Stimulated activated naive B cell treated with anti-CD40 and anti-IgM and Interleukin-4, amounts not matched to agents 10 μg/mL and 1 μg/mL and 100 μg/mL, for 72 hours (primary cell): ENCODE measurements at places on chromosomes 1 and 21.

DNA sequence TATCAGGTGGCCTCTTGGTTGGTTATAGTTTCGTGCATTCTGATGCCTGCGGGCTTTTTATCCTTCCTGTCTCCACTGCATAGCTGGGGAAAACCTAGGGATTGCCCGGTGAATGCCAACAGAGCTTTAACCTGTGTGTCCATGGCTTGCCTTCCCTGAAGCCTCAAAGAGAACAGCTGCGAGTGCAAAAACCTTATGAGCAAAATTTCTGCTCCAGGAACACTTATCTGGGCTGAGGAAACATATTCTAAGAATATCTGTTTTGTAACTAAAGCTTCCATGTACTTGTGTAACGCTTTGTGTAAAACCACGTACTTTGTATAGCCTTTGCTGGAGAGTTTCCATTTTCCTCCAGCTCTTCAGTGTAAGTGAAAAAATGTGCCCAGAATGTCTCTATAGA, 7.2 kb downstream of the CNST start:
- no peak for DNase-seq

DNA sequence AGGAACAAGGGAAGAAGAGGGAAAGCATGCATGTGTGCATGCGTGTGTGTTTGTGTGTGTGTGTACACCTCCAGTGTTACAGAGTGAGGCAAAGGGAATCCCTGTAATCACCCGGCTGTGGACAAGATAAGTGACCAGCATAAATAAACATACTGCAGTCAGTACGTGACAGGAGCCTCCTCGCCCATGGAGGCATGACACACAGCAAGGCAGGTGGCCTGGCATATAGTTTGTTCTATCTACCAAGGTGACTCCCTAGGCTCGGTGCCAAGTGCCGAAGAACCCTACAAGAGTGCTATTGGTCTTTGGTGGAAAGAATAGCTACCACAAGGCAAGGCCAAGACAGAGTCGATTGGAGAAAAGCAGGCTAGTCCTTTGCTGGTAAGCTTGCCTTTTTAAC, 31.7 kb upstream of the HEATR1 start:
- DNase-seq, result no peak

DNA sequence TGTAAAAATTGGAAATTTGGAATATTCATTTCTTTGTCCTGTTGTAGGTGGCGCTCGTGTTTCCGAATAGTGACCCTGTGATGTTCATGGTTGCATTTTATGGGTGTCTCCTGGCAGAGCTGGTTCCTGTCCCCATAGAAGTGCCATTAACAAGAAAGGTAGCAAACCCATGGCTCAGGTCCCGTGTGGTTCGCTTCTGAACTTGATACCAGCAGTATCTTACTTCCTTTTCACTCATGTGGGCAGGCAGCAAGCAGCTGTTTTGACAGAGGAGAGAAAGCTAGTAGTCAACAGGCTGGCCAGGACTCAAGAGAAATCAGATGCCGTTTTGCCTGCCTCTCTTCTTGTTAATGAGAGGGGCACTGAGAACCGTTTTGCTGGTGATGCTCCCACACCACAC, 72.8 kb downstream of the S100B start:
- DNase-seq, result no peak

- DNase-seq, result no peak
Measured at GRCh38 chr1:2612591-2613365, 20.0 kb downstream of the MMEL1 start.

- DNase-seq, result peak; percentile 71
Measured at GRCh38 chr1:23838401-23838866, 13.2 kb upstream of the HMGCL start.

GRCh38 chr21:39842741-39843459, 24.3 kb upstream of the PCP4 start:
- DNase-seq, result no peak

DNA sequence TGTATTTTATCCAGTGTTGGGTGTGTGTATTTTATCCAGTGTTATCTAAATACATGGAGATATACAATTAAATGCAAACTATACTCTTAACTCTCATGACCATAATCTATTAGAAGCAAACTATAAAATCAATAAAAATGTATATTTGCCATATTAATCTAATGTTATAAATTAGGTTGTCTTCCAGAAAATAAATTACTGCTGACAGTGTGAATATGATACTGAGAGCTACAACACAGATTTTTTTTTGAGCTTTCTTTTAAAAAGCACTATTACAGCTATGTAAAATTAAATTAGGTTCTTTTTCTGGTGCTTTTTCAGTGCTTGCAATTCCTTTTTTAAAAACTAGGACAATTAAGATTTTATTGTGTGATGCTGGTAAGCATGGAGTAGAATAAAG, 19.0 kb upstream of the GPR52 start:
- DNase-seq, result no peak

DNA sequence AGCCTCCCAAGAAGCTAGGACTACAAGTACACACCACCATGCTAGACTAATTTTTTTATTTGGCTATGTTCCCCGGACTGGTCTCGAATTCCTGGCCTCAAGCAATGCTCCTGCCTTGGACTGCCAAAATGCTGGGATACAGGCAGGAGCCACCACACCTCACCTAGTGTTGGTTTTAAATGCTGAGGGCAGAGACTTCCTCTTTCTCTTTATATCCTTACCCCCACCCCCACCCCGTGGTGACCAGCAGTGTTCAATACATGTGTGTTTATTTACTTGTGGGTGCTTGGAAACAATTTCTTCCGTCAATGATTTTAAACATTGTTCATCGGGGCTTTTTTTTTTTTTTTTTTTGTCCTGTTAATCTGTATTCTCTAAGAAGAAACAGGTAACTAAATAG, 158.9 kb downstream of the ZBTB18 start:
- DNase-seq, result no peak

DNA sequence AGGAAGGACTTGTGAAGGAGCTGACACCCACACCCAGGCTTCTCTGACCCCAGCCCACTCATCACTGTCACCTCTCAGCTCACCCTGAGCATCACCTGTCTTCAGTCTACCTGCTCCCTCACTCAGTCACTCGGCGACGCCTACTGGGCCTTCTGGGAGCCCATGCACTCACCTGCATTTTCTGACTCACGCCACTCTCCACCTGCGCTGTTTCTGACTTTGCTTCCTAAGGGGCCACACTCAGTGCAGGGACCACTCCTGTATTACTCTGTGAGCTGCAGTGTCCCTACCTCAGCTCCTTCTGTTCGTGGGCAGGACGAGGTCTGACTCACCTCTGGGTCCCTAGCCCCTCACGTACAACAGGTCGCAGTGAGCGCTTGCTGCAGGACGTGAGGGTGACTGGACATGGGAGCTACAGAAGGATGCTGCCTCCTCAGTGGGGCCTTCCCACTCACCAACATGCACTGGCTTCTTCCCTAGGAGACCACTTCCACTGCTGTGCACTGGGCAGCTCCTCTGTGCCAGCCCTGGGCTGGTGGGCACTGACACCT, 102.3 kb downstream of the GLIS1 start:
- no peak for DNase-seq

DNA sequence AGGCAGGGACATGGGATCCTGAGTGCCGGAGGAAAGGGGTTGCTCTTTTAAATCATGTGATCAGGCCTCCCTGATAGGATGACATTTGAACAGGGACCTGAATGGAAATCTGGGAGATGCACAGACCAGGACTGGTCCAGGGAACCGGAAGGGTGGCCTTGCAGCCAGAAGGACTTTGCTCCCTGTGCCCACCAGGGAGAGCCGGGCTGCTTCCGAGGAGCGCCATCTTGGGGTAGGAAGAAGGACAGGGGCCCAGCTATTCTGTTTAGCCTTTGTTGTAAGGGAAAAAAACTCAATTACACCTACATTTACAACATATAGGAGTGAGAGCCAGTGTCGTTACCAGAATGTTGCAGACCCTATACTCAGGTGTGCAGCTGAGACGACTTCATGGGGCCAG, 5.5 kb downstream of the KLHDC7A start:
- DNase-seq, result no peak

DNA sequence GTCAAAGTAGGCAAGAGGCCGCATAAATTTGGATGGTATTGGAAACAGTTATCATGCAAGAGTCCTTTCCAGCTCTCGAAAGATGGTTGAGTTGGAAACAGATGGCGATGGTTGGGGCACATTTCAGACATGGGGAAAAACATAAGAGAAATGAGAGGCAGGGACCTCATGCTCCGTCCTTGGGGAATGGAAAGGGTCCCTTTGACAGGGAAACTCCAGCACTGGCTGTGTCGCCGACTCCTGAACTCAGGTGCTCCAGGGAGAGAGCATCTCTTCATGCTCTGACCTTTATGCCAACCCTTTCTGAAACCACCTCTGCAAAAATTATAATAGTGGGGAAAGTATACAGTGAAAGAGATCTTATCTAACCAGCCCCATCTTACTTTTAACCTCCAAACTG, 36.8 kb upstream of the COL6A2 start:
- DNase-seq, result no peak

GRCh38 chr1:182823220-182823619, 15.9 kb upstream of the DHX9 start:
- DNase-seq, result no peak

DNA sequence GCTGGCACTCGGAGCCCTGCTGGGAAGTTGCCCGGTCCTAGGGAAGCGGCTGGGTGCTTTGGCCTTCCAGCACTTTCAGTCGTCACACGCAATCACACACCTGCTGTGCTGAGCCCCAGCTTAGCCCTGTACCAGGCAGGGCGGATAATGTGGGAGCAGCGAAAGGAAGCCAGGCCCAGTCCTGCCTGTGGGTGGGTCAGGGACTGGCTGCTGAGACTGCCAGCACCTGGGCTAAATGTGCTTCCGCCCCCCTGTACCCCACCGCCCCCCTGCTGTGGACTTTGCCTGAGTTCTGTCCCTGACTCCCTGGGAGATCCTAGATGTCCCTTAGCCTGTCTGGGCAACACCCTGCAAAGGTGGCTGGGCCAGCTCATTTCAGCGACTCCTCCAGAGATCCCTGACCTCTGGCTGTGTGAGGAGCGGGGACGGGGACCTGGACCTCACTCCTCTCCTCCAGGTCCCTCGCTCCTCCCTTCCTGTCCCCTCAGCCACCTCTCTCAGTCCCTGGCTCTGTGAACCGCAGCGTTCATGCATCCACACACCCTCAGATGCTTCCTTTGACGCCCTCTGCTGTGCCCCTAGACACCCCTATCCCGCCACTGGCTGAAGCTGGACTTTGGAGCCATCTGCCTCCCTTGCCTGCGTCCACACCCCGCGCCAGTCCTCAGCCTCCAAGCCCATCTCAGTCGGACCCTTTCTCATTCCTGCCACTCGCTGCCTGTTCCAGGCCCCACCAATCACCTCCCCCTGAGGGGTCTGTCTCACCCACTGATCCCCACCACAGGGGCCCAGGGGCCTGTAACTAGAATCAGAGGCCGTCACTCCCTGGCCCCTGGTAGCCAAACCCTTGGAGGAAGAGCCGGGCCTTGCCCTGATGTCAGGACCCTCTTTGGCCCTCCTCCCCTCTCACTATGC, 1.4 kb downstream of the MMEL1 start:
- no peak for DNase-seq
